ENCODE measurements at places on chromosomes 1 and 21.

- DNase-seq, result no peak
Measured at GRCh38 chr1:61426254-61426653, 298.7 kb downstream of the TM2D1 start.

DNA sequence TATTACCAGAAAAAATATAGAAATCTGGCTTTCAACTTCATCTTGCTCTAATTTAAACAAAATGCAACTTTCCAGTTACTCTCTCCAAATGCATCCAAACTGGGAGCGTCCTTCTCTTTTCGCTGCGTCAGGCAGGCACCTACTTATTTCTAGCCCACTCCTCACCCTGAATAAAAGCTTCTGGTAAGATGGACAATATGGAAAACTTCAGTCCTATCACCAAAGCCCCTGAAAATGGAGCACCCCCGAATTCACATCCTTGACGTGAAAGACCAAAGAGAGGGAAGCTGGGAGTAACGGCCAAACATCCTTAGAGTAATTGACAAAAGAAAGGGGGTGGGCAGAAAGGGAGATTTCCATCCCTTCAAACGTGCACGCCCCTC, 5.5 kb upstream of the PROX1 start:
- DNase-seq, result no peak

DNA sequence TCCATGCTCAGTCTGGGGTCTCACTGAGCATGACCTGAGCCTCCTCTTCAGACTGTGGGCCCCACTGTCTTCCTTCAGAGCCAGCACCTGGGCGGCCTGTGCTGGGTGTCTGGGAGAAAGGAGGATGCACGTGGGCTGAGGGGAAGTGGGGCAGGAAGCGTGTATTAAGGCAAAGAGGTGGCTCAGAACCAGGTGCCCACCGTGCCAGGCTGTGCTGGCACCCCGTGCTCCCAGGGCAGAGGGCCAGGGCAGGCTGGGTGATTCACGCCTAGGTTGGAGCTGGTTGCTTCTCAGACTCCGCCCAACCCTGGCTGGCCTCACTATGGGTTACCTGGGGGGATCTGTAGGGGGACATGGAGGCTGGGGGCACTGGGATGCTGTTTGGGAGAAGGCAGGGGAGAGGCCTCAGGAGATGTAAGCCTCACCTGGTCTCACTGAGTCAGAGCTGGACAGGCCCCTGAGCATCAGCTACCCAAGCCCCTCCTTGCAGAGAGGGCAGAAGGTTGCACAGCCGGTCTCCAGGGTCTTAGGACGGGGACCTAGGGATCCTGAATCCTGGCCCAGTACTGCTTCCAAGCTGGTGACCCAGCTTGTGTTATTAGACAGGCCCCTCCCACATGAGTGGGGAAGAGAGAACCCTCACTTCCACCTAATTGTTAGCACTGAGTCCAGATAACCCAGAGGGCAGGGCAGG, 18.6 kb upstream of the PADI1 start:
- no peak for DNase-seq

DNA sequence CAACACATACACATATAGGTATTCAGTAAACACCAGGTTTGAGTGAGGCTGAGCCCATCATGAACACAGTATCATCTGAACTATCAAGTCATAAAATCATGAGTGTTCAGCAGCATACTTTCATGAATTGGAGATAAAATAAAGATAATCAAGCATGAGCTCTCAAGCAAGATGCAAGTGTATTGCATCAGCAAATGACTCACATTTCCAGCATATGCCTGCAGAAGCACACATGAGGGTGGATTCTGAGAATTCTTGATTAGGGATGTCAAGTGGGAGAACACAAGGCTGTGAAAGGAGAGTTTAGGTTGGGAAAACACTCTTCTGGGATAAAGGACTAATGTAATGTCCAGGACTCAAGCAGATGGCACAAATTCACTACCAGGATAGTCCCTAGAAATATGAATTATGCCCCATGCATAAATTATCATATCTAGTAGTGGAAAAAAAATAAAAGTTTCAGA, 299.2 kb downstream of the SRGAP2C start:
- no peak for DNase-seq

GRCh38 chr1:235739631-235740030, 90.0 kb upstream of the GNG4 start:
- no peak for DNase-seq

DNA sequence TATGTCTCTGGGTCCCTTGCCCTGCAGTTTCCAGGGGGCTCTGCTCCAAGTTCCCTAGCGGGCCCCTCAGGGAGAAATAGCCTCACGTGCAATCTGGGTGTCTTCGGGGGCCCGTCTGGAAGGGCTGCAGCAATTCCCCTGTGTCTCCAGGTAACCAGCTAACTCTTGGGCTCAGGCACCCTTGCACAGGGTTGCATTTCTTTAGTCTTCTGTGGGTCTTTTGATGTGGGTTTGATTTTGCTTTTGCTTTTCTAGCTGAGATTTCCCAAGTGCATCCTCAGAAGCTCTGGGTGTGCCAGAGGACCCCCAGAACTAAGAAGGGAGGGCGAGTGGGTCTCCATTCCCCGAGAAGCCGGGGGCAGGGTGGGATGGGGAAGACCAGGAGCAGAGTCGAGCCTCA, 75.7 kb downstream of the SPSB1 start:
- no peak for DNase-seq

DNA sequence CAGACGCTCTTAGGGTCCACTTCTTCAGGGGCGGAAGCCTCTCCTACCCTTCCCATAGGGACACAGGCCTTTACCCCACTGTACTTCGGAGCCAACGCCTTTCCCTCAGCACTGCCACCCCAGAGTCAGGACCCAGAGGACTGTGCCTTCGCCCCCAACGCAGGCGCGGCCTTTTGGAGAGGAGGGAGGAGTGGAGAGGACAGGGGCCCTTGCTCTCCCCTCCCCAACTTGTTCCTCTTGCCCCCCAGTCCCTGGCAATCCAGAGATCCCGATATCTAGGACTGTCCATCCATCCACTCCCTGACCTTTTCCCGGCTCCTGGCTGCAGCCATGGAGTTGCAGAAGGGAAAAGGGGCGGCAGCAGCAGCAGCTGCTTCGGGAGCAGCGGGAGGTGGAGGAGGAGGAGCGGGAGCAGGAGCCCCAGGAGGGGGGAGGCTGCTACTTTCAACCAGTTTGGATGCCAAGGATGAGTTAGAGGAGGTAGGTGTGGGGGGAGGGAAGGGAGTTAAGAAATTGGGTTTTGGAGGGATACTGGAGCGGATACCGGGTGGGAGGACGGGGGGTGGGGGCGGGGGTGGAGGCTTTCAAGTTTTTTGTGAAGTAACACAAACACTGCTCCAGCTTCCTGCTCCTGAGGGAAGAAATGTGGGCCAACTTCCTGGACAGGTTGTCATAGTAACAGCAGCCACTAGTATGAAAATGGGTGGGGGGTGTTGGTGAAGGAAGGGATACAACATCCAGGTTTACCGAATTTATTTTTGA, 636 bp downstream of the INTS3 start:
- peak; percentile 79 for DNase-seq

- no peak for DNase-seq
Measured at GRCh38 chr21:35395728-35396127, 346.6 kb upstream of the RUNX1 start.

DNA sequence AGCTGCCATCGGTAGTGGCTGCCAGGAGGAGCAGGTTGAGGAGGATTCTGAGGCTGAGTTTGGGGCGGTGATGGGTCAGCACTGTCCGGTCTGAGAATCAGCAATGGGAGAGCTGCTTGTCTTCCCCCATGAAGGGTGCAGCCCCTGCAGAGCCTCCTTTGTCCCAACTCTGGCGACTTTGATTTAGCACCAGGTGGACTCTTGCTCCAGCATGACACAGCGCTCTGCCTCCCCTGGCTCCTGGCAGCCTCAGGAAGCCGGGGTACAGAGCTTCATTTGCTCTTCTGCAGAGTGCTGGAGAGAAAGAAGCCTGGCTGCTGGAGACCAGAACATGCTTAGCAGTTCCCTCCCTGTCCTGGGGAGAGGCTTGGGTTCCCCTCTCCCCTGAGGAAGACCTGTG, 13.3 kb downstream of the ZDHHC18 start:
- DNase-seq, result no peak

DNA sequence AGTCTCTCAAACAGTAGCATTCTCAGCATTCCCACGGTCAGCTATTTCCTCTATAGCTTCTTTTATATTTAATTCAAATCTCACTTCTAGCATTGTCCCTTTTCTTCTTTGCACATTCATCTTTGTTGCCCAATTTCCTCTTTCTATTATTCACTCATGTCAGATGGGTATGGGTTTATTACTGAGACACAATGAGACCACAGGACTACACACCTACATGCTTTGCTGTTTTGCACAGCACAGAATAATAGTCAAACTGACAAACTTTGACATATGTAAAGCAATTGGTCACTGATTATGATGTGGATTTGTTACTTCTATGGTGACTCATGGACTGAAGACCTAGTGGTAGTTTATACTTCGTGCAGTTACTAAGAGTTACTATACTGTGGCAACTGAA, 5.8 kb upstream of the CD1C start:
- DNase-seq, result no peak

DNA sequence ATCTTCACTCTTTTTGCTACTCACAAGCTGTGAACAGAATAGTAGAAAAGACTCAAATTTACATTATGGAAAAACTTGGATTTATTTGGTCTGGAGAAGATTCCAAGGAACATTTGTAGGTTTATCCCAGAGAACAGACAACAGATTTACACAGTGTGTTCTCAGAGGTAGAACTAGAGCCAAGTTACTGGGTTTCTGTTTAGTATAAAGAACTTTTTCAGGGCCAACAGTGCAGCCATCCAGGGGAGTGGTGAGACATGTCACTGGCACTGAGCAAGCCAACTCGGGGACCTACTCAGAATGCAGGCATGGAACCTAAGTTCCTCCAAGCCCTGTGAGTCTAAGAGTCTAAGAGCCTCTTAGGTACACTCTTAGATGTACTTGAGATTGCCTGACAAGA, 142.6 kb downstream of the OMA1 start:
- no peak for DNase-seq

Data from neural progenitor cell (in vitro differentiated cells).